Myocyte (in vitro differentiated cells): ENCODE measurements at places on chromosomes 2 and 18.

DNA sequence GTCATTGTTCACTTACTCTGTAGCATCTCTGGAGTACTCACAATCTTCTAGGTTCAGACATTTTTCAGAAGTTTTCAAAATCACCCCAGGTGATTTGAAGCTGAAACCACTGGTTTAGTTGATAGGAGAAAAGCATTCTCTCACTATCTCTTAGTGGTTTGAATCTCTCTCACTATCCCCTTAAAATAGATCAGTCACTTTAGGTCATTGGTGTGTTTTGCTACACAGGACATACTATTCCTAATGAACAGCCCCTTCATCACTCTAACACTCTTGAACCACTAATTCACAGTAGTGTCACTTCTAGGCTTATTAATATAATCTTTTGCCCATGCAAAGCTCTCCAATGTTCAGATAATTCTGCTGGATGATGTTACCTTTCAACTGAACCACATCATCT is 34.5 kb downstream of the LYPD6 start:
- DNase-seq: no peak

- DNase-seq: no peak
Measured at GRCh38 chr2:239292531-239292930, 108.3 kb downstream of the HDAC4 start.

DNA sequence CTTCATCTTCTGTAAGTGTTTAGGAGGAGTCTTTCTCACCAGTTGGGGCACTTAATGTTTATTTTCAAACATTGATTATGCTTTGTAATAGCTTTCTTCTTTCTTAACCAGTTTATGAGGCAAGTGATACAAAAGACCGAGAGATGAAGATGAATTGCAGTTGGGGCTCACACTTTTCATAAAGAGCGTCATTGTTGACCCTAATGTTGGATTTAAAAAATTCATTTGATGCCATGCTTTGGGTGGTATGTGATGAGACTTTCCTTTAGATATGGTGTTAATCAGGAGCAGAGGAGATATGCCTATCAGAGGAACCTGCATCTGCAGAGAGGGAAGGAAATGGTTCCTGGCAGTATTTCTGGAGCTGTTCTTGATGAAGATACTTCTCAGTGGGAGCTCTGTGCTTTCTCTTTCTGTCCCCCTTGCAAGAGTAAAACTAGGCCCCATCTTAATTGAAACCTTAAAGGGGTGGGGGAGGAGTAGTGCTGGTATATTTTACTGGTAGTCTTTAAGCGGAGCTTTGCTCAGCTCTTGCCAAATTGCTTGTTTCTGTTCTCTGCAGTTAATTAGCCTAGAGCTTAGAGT is 2.3 kb downstream of the EML4 start:
- DNase-seq: no peak

DNA sequence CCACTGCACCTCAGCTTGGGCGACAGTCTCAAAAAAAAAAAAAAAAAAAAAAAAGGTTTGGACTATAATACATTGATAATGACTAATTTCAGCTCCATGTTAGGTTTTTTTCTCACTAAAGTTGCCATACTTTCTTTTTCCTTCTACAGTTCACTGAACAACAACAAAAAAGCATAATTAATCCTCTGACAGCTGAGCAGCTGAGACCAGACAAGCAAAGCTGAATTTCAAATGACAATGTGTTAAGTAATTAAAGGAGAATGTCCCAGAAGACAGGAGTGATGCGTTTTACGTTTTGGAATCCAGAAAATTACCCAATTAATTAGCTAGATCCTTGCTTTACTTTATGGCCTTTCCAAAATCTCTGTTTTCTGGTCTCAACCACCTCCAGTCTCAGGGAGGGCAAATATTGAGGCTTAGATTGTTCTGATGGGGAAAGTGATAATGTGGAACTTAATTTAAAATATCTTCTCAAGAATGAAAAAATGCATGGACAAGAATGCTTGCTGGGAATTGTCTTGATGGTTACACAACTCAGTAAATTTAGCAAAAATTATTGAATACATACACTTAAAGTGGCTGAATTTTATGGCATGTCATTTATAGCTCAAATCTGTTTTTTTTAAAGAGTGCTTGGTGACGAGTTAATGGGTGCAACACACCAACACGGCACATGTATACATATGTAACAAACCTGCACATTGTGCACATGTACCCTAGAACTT is 17.4 kb upstream of the RMDN2 start:
- no peak for DNase-seq

DNA sequence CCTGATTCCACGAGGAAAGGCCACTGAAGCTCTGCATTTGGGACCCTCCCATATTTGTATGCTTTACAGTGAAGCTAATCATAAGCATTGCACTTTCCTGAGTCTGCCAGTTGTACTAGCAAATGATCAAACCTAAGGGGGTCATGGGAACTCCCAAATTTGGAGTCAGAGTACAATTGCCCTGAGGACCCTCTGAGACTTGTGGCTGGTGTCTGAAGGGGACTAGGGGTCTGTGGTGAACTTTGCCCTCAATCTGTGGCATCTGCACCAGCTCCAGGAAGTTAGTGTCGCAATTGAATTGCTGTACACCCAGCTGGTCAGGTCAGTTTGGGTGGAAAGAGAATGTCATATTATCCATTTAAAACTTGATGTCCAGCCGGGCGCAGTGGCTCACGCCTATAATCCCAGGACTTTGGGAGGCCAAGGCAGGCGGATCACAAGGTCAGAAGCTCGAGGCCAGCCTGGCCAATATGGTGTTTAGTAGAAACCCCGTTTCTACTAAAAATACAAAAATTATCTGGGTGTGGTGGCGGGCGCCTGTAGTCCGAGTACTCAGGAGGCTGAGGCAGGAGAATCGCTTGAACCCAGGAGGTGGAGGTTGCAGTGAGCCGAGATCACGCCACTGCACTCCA is 18.1 kb downstream of the SOWAHC start:
- DNase-seq: no peak

GRCh38 chr18:22224339-22224738 is 55.0 kb downstream of the GATA6 start:
- no peak for DNase-seq

- DNase-seq: no peak
Measured at GRCh38 chr2:128438091-128438490, 119.4 kb upstream of the HS6ST1 start.

- DNase-seq: no peak
Measured at GRCh38 chr2:96316999-96317398, 8.1 kb upstream of the ITPRIPL1 start.

DNA sequence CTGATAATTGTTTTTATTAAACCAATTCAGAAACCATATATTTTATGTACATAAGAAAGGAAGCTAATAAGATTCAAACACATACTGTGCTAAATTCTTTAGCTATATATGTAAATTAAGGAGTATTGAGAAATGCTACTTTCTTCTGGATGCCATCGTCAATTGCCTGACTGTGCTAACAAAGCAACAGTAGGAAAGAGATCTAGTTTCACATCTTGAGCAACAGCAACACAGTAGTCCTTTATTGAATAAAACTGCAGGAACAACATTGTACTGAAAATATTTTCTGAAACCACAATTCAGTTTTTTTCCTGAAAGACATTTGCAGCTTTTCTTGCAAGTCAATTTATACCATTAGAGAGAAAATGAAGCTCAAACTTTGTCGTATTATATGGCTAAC is 1404.9 kb upstream of the SLC39A10 start:
- DNase-seq: peak; percentile 27

DNA sequence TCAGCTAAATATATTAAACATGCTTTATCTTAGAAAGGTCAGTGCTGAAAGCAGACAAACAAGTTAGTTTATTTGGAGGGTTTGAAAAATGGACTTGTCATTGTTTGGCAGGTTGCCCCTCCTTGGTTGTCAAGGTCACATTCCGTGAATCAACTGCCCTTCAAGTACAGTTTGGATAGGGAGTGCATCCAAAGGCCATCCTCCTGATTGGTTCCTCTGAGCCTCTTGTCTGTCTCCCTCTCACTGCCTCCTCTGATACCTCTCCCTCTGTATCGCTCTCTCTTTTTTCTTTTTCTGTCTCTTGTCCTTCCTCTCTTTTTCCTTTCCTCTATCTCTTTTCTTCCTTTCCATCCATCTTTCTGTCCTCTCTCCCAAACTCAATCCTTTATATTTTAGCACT is 5.4 kb downstream of the ITGAV start:
- DNase-seq: peak; percentile 40

GRCh38 chr2:204081487-204082425 is 145.2 kb downstream of the ICOS start:
- no peak for DNase-seq

DNA sequence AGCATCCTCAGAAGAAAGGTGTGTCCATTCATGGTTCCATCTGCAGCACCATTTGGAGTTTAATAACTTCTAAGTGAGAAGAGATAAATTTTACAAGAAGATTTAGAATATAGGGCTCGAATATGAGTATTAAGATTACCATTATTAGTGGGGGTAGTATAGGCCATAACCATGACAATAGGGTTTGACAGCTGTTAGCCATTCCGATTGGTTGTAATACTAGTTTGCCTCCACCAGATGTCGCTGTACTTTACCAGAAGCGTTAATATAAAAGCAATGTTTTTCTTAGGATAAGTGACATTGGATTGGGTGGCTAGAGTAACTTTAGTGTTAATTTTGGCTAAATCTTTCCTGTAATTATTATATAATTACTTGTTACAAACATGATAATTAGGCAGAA is 107.5 kb upstream of the SRD5A2 start:
- DNase-seq: peak; percentile 5

DNA sequence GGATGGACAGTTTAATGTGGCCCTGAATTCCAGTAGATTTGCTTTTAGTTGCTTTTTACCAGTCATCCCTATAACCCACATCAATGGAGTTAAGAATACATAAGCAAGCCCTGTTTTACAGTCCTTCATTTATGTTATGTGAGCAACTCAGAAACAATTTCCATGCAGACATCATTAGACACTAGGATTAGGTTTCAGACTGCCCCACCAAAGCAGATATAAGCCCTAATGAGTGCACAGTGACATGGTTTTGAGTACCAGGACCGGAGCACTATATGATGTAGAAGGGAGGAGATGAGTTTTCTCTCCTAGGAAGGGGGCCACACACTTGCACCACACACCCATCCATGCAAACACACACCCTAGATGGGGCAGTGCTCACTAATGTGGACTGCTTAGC is 15.5 kb downstream of the KCNS3 start:
- no peak for DNase-seq

DNA sequence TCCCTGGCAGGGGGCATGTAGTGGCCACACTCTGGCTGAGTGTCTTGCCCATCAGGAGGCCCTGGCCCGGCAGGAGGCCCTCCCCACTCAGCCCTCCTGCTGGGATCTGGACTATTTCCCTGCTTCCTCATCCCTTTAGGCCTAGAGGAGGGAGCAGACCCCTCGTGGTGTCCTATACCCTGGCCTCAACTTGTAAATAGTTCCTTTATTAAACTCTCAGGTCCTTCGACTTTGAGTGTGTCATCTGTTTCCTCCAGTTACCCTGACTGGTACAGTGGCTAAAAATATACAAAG is 166.7 kb upstream of the GLI2 start:
- DNase-seq: no peak

GRCh38 chr2:241050624-241051577 is 51.2 kb downstream of the MTERF4 start:
- no peak for DNase-seq

DNA sequence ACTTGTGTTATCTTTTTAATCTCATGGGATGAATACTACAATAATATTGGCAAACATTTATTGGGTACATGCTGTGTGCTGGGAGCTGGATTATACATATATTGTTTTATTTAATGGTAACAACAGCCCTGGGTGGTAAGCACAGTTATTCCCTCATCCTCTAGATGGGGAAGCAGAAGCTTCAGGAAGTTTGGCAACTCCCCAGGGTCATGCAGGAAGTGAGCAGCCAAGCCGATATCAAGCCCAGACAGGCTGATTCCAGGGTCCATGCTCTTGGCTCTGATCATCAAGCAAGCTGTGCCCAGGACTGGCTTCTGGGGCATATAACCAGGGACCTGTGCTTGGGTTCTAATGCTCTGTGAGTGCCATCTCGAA is 155.8 kb downstream of the ZNF516 start:
- no peak for DNase-seq

GRCh38 chr2:210536973-210537650 is 19.3 kb upstream of the CPS1 start:
- DNase-seq: no peak

- no peak for DNase-seq
Measured at GRCh38 chr2:82789851-82790205, 1669.3 kb downstream of the SUCLG1 start.

GRCh38 chr18:62522178-62522503 is 684 bp upstream of the ZCCHC2 start:
- no peak for DNase-seq

DNA sequence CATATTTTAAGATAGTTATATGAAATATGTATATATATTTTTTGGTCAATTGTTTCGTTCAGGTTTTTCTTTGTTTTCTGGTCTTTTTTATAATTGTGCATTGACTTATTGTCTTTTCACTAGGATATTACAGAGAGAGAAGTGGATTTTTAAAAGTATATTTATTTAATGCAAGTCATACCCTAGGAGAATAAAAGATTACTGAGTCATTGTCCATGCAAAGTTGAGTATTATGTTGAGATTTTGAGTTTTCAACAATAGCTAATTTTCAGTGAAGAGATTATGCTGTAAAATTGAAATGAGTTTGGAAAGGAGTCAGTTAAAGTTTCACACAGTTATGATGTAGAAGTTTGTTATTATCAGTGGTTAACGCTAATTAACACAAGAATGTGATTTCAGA is 203.6 kb upstream of the SPRED2 start:
- no peak for DNase-seq

DNA sequence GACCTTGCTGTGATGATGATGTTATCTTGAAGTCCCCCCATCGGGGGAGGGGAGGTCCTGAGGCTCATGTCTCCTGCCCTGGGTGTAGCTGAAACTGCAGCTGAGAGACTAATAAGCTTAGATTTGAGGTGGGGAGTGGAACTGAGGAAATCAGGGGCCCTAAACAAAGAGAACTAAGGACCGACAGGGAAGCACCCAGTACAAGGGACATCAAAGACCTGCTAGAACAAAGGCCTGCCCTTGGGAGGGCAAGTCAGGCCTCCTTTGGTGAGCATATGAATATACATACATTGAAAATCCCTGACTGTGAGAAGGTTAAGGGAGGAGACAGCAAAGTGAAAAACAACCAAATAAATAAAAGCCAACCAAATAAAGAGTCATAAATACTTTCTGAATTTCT is 1132.5 kb upstream of the CELF4 start:
- no peak for DNase-seq

DNA sequence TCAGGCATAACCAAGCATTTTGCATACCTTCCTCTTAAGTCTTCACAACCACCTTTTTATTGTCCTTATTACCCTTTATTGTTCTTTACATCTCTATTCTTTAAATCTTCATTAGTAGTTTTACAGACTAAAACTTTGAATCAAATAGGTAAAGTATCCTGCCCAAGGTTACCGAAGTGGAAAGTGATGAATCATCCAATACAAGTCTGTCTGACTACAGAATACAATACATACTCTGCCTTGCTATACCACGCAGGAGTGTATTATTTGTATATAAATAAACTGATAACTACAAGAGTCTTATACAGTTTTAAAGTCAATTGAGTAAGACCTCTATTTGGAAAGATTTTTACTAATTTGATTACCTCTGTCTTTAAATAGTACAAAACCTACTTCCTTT is 196.0 kb downstream of the ZEB2 start:
- no peak for DNase-seq

GRCh38 chr2:8543060-8543382 is 138.8 kb upstream of the ID2 start:
- no peak for DNase-seq

- no peak for DNase-seq
Measured at GRCh38 chr18:79530821-79531220, 135.1 kb downstream of the NFATC1 start.

GRCh38 chr18:52344881-52345280 is 4.9 kb downstream of the DCC start:
- DNase-seq: no peak
